ENCODE measurements at places on chromosomes 3 and 15. TPM values are rescaled to one million over a fixed set of nuclear protein-coding genes. Genes with fewer than 3 reads are reported as not detected.

B3GALNT1 gene
- total RNA-seq: 6.2 TPM

CYP11A1 gene
- total RNA-seq: 0.87 TPM

TRAIP gene
- 15.1 TPM for total RNA-seq

LINGO1 gene
- total RNA-seq: 0.10 TPM

DNA sequence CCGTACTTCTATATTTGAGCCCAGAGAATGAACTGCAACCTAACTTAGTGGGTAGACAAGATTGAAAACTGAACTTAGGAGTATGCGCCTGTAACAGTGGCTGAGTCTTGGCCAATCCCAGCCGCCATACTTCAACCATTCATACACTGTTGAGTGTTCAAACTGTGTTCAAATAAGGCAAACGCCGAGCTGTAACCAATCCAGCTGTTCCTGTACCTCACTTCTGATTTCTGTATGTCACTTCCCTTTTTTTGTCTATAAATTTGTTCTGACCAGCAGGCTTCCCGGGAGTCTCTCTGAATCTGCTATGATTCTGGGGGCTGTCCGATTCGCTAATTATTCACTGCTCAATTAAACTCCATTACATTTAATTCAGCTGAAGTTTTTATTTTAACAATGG lies 58.6 kb upstream of the TPM1 start:
- DNase-seq: no peak

SUCNR1 gene
- not detected for total RNA-seq

- peak; percentile 3 for DNase-seq
These were observed 101.3 kb upstream of the CMC1 start for GRCh38 chr3:28139967-28140634.

All from HT1080 (cell line).